Smooth muscle cell of bladder (primary cell): ENCODE measurements at places on chromosomes 16 and 17. TPM values are rescaled to one million over a fixed set of nuclear protein-coding genes. Genes with fewer than 3 reads are reported as not detected.

Gene CCT6B
- 1.8 and 3.0 TPM in 2 replicates for total RNA-seq

Gene NMT1
- 64.7 and 94.2 TPM in 2 replicates for total RNA-seq

Gene SPATA22
- 0.09 and 1.8 TPM in 2 replicates for total RNA-seq

Gene CDIPT
- total RNA-seq = 94.6 and 136 TPM in 2 replicates

Gene HBA2
- not detected in 2 replicates for total RNA-seq

Gene KRT40
- not detected in 2 replicates for total RNA-seq
